ENCODE measurements at places on chromosomes 3 and 15. TPM values are rescaled to one million over a fixed set of nuclear protein-coding genes. Genes with fewer than 3 reads are reported as not detected.

- DNase-seq = no peak
Measured at GRCh38 chr3:1752205-1752604, 346.5 kb upstream of the CNTN4 start.

The DGKG gene
- 0.39 TPM for total RNA-seq

The TMEM158 gene
- total RNA-seq = not detected

- no peak for DNase-seq
Measured at GRCh38 chr15:33624439-33624838, 313.7 kb downstream of the RYR3 start.

DNA sequence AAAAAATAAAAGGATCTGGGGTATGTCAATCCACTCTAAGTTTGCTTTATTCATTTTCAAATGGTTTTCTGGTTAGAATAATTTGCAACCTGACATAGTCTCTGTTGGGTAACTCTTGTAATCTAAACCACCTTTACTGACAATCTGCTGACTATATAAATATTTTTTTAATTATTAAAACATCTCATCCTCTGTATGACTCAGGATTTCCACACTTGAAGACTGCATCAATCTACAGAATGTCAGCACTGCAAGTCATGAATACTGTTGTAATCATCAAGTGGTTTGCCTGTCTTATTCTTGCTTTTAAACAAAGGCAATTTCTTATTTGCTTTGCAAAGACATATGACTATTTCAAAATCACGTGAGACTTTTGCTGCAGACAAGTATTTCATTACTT lies 42.1 kb downstream of the VGLL3 start:
- no peak for DNase-seq

DNA sequence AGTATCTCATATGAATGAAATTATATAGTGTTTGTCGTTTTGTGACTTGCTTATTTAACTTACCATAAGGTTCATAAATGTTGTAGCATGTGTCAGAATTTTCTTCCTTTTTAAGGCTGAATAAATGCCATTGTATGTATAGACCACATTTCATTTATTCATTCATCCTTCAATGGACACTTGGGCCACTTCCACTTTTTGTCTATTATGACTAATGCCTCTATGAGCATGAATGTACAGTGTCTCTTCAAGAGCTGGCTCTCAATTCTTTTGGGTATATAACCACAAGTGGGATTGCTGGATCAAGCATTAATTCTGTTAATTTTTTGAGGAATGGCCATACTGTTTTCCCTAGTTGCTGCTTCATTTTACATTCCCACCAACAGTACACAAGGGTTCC lies 156.1 kb downstream of the VPS8 start:
- DNase-seq = no peak

- no peak for DNase-seq
Measured at GRCh38 chr15:81526029-81526428, 152.0 kb upstream of the TMC3 start.

The UACA gene
- total RNA-seq = 4.1 TPM

DNA sequence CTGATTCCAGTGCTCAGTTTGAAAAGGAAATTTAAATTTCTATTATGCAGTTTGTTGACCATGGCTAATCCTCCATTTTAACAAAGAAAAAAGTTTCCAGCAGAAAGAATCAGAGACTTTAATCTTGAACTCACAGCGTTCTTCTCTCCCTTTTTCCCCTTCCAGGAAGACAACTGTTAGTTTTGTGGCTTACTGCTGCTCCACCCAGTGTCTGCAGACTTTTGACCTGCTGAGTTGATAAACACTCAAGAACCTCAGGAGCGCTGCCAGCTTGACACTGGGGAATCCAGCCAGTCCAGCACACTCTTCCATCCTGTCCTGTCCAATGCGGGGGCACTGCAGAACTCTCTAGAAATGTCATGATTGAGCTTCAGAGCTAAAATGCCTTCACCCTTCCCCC lies 134.6 kb downstream of the LRRC28 start:
- DNase-seq = no peak

- DNase-seq = no peak
Measured at GRCh38 chr3:97687734-97688133, 76.8 kb upstream of the ARL6 start.

The RHCG gene
- not detected for total RNA-seq

The NANOGP8 gene
- not detected for total RNA-seq

DNA sequence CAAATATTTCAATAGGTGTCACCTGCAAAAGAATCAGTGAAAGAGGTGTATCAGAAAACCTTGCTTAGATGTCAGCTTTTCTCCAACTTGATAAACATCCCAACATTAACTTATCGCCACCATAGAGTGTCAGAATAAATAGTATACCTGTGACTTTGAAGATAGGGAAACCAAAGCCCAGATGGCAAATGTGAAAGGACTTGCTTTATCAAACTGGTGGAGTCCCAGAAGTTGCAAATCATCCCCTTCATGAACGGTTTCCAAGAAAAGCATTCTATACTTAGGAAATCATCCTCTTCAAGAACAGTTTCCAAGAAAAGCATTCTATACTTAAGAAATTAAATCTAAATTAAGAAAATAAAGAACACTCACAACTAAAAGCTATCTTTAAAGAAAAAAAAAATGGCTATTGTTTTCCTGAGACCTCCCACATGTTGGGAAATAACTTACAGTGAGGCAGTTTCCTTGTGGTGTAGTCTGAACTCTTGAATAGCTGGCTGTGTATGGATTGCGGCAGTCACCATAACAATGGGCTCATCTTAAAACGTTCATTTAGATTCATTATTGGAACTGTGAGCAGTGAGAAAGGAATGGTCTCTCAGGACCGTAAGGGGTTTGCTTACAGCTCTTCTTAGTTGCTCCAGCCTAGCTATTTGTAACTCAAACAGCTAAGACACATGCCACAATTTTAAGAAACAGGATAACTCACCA lies 56.5 kb downstream of the GHSR start:
- no peak for DNase-seq

DNA sequence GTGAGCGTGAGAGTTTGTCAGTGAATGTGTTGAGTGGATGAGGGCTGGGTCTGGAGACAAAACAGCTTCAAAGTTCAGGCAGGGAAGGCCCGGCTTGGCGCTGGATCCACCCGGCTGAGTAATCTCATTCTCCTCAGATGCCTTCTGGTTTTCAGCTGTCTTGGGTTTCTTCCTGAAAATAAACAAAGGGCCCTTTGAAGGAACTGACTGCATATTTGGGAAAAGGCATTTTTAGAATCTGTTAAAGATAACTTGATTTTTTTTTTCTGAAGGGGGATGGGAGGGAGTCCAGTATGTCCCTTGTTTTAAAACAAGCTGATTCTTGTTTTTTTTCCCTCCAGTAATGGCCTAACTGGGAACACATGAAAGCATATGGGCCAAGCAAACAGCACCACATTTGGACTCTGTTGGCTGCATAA lies 86.4 kb downstream of the TIGIT start:
- DNase-seq = no peak

DNA sequence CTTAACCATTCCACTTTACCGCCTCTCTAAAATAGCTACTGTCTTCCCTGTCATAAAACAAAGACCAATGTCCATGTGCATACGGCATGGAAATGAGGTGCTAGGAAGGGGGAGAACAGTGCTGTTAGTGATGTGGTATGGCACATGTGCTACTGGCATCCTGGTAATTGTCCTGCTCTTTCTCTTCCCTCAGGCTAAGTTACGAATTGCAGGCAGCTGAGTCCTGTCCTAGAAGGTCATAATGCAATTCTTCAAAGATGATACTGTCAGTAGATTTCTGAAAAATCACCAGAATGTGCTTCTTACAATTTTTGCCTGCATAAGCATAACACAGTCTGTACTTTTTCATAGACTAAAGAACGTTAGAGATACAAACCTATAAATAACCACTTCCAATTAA lies 216.8 kb downstream of the RSL24D1 start:
- no peak for DNase-seq

GRCh38 chr3:195080125-195080524 lies 190.8 kb downstream of the XXYLT1 start:
- DNase-seq = no peak

Measured in activated CD4-positive, alpha-beta memory T cell treated with anti-CD3 and anti-CD28 coated beads for 36 hours (primary cell).